Left lobe of liver (tissue), 2 donors: ENCODE measurements at places on chromosomes 12 and 14.

DNA sequence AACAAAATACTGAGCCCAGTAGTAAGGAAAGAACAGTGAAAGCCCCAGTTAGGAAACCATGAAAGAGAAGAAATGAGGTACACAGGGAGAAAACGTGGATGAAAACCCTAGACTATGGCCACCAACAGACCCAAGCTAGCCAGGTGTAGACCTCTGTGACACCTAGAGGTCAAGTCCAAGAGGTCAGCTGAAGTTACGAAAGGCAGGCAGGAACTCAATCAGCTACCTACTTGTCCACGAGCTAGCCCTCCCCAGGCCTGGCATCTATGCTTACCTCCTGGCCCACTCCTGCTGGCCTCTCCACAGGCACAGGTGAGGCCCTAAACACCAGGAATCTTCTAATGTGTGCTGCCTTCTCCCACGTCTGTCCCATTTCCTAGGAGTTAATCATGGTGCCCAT lies 48.7 kb downstream of the DPF3 start:
- DNase-seq: peak; percentile 71

DNA sequence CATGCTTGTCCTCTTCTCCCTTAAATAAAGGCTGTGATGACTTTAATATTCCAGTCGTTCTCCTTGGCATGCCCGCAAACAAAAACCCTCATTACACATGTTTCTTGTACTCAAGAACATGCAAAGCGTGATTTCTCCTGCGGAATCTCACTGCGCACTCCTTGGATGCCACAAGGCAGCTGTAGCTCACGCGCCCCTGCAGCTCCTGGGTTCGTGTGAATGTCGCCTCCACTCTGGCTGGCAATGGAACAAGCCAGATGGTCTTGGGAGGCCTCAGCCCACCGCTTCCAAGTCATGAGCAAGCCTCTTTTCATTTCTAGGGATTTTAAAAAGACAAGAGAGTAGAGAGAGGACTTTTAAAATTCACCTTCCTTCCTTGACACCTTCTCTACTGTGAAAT lies 403.8 kb downstream of the PCNX1 start:
- no peak for DNase-seq

DNA sequence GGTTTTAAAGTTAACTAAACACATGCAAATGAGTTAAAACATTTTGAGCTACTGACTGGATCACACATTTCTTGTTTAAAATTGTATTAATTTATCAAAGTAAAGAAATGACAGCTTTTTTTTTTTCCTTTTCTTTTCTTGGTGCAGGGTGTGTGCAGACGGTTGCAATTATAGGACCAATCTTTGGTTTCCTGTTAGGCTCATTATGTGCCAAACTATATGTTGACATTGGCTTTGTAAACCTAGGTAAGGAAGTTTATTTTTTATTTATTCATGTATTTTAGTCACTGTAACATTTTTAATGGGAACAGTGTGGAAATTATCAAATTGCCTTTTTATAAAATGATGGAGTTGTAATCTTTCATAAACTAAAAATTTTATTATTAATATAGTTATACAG lies 21.9 kb downstream of the SLCO1C1 start:
- no peak for DNase-seq

GRCh38 chr12:104689635-104690034 lies 232.9 kb downstream of the CHST11 start:
- no peak for DNase-seq

DNA sequence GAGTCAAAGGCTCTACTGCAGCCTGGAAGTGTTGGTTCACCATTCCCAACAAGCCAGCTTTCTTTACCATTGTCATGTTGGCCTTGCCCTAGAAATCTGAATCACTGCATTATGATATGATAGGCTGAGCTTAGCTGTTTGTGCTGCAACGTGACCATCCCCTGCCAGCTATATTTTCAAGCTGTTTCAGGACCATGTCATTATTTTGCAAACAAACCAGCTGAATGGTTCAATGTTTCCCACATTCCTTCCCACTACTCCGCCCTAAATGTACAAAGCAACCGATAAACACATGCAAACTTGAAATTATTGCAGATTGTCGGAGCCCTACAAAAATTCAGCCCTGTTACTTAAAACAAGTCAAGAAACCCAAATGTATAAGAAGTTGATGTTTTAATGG lies 136.1 kb downstream of the KICS2 start:
- no peak for DNase-seq

GRCh38 chr12:71371122-71371521 lies 68.5 kb upstream of the LGR5 start:
- DNase-seq: no peak

DNA sequence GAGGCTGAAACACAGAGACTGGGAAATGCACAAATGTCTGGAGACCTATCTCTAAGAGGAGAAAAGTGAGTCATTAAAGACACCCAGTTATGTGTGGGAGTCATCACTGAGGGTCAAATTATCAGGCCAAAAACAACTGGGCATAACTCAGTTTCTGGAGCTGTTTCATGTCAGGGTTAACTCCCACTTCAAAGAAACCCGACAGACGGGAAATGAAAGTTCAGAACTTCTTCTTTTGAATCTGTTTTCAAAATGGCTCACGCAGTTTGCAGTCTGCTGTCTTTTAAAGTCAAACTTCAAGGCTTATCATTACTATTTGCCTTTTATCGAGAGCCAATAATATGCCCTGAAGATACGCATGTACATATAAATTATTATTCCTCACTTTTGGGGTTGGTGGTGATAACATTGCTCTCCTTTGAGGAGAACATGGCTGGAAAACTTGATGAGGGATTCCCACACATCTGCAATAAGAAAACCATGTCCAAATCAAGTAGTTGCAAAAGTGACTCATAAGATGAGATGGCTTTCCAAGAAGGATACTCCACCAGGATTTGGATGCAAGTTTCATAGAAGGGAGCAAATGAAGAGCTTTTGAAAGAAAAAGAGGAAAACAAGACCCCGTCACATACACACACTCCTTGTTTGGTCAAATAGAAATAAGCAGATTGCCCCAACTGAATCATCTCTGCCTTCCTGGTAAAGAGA lies 341.4 kb downstream of the ADAMTS20 start:
- DNase-seq: no peak

DNA sequence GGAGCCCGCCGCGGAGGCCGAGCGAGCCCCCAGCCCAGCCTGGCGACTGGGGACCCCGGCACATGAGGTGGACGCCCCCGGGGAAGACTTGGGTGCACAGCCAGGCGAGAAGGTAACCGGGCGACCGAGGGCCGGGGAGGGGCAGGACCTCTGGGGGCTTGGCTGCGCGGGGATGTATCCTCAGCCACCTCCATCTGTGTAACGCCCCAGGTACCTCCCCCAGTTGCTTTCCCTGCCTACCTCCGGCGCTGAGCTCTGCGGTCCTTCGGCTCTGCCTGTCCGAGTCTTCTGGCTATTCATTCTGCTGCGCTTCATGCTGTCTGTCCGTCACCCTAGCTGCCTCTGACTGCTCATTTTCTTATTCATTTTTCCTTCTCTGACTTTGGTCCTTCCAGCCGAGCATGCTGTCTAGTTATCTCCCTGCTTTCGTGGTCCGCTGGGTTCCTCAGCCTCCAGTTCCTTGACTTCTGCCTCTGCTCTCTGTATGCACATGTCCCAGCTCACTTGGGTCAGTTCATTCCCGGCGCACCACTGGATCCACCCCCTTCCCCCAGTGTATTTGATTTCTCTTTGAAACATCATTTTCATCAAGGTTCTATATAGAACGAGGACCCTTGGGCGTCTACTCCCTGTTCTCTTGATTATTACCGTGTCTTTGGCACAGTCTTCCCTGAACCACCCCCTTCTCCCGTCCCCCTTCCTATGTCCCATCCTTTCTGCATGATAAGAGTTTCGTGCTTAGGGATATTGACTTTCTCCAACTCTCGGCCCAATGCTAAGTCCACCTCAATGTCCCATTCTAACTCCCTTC lies 612 bp downstream of the PHC1 start:
- peak; percentile 61 for DNase-seq

DNA sequence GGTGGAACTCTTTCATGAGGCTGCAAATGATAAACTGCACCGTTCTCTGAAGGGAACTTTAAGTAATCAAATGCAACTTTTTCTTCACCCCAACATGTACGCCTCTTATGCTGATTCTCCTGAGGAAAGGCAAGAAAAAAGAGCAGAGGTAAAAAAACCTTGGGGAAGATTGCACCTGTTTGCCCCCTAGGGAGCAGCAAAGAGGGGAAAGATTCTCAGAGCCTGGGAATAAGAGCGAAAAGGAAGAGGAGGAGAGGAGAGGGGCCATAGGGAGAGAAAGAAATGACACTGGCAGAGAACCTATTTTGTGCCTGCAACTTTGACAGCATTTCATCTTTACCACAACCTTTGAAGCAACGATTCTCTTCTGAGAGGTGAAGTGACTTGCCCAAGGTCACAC lies 254.6 kb downstream of the KSR2 start:
- DNase-seq: no peak

DNA sequence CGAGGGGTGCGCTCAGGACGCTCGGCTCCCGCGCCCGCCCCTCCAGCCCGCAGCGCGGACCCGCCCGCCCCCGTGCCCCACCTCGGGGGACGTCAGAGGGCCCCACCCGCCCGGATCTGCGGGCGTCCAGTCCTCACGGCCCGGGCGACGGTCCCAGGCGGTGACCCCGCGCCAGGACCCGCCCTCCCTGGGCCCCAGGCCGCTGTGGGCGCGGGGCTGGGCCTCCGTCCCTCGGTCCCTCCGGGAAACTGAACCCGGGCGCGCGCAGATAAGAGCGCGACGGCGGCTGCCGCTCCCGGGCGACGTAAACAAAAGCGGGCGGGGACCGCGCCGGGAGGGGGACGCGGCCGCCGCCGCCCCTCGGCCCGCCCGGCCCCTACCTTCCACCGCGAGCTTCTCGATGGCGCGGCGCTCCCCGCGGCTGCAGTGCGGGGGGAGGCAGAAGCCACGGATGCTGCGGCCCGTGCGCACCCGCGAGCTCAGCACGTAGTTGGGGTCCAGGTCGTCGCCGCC lies 1.1 kb downstream of the CKB start:
- DNase-seq: no peak

DNA sequence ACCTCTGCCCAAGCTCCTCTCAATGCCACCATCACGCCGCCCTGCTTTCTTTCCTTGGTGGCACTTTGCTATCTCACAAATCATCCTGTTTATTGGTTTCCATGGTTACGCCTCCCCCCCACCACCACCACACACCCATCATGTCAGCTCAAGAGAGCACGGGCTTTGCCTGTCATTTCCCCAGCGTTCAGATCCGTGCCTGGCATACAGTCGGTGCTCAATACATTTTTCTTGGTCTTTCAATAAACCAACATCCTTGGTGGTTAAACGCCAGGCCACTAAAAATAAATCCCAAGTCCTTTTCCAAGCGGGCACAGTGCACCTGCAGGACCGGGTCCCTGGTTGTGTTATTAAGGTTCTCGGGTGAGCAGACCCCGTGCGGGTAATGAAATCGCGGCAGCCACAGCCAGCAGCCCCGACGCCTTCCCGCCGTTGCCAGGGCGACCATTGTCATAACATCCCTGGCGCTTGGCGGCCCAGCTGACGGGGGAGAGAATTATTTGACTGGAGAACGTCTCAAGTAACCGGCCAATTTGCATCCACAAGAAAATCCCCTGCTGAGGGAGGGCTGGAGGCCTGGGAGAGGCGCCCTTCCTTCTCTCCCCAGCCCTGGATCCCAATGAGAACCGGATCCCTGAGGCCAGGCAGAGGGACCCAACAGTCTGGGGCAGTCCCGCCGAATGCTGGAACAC lies 92.9 kb downstream of the KSR2 start:
- DNase-seq: no peak

- DNase-seq: no peak
Observed at GRCh38 chr12:95386051-95386450, 87.9 kb upstream of the METAP2 start.

GRCh38 chr14:104460791-104461651 lies 118.5 kb upstream of the C14orf180 start:
- DNase-seq: no peak

- no peak for DNase-seq
Observed at GRCh38 chr14:89000007-89000942, 175.8 kb downstream of the TTC8 start.

GRCh38 chr12:43662736-43663135 lies 95.9 kb downstream of the PUS7L start:
- DNase-seq: no peak

DNA sequence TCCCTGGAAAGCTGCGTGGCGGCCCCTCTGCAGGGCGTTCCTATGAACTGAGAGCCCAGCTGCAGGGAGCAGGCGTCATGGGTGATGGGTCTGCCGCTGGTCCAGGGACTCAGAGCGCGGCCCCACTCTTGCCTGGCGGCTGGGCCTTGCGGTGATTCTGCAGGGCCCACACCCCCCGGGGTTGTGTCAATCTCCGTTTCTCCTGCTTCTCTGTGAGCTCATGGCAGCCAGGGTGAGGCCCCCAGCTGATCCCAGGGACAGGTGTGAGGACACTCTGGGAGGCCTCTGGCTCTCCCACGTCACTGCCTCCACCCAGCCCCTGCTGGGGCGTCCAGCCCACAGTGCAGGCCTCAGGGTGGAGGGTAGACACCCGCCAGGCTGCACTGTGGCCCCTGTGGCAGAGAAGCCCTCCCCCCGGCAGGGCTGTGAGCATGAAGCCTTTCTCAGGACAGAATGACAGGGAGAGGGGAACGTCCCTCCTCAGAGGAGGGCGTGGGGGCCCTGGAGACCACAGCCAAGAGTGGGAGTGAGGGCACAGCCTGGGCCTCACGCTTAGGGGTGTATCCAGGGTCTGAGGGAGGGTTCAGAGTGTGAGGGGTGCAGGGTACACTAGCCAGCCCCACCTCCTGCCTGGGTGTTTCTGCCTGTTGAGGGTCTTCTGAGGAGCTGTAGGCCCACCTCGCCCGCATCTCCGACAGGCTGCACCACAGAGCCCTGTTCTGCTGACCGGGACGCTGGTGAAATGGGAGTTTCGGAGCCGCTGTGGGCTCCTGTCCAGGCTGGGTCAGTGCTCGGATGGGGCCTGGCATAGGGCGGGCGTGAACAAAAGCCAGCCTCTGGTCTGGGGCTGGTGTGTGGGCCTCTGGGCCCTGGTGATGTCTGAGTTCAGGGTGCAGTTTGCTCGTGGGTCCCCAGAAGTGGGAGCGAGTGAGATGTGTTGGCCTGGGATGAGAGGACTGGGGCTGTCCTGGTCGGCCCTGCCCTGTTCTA lies 26.7 kb upstream of the CRIP2 start:
- no peak for DNase-seq

DNA sequence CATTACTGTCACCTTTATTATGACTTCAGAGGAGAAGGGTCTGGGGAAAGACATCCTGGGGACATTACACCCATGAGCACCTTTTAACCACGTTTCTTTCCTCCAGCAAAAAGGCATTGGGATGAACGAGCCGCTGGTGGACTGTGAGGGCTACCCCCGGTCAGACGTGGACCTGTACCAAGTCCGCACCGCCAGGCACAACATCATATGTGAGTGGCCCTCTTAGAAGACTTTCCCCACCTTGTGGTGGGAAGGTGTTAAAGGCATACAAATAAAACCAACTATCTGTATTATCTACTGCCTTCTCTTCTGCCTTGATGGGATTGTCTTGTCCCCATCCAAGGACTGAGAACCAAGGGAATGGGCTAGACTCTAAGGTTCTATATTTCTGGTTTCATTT lies 6.0 kb downstream of the PSMD9 start:
- DNase-seq: no peak

- DNase-seq: peak; percentile 28
Observed at GRCh38 chr12:131747276-131748177, 36.6 kb downstream of the SFSWAP start.
